ENCODE measurements at places on chromosomes 6 and 20.

DNA sequence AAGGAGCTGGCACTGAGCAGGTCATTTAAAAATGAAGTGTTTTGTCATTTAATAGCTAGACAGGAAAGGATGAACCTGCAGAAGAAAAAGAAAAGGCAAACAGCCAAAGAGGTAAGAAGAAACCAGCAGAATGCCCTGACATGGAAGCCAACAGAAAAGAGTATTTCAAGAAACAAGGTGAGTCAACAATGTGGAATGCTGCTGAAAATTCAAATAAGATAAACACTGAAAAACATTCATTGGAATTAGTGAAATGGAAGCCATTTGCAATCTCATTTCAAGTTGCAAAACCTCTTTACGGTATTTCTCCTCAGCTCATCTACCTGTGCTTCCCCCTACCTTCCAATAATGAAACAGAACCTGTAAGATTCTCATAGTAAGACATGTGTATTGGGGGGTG, 59.6 kb downstream of the RWDD2A start:
- no peak for DNase-seq

GRCh38 chr20:23269954-23270353, 80.6 kb upstream of the NXT1 start:
- no peak for DNase-seq

- DNase-seq: no peak
Observed at GRCh38 chr6:90434094-90434493, 137.5 kb upstream of the BACH2 start.

DNA sequence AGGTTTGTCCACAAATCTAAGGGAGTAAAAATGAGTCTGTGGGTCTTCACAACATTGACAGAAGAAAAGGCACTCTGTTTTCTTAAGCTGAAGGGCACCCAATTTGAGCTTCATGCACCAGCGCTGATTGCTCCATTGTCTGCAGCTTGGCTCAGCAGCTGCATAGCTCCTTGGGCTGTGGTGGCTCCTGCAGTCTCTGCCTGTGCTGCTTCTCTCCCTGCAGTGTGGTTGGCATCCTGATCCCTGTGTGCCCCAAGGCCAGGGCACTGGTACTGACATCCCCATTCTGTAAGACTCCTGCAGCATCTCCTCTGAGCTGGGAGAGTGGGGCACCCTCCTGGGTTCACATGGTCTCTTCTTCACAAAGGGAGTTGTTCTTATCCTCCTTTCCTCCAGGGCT, 83.2 kb upstream of the B3GAT2 start:
- no peak for DNase-seq

DNA sequence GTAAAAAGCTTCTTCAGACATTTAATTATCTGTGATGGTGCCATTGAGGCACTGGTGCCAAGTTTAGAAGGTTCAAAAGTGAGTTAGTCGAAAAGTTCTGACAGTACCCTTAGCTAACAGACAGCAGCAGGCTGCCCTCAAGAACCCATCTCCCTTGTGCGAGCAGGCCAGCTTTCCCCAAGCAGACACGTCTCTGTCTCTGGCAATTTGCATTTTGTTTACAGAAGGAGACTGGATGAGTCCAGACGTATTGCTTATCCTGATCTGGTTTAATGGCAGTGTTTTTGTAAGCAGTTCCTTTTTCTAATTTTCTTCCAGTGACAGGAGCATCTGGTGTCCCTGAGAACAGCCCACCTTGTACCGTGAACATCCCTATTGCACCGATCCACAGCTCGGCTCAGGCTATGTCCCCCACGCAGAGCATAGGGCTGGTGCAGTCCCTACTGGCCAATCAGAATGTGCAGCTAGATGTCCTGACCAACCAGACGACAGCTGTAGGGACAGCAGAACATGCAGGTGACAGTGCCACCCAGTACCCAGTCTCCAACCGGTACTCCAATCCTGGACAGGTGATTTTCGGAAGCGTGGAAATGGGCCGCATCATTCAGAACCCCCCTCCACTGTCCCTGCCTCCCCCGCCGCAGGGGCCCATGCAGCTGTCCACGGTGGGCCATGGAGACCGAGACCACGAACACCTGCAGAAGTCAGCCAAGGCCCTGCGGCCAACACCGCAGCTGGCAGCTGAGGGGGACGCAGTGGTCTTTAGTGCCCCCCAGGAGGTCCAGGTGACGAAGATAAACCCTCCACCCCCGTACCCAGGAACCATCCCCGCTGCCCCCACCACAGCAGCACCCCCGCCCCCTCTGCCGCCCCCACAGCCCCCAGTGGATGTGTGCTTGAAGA, 58.3 kb upstream of the TMEM181 start:
- DNase-seq: no peak

GRCh38 chr20:33091147-33091546, 11.7 kb downstream of the BPIFB4 start:
- no peak for DNase-seq

DNA sequence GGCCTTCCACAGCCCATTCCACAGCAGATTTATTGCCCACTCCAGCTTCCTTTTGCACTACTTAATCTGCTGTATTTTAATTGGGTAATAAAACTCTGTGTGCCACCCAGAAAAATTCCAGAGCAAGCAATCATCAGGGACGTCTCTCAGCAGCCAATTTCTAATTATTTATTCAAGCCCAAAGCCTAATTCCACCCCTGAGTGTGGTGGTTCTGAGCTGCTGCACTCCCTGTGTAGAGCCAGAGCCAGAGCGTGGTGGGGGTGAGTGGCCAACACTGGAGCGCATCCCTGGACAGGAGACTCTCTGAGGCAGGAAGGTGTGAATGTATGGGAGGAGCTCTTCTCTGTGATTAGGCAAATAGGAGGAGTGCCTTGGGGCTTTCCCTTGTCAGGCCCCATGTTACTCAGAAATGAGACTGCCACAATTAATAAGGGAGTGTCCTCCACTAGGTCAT, 66.1 kb downstream of the CD24 start:
- DNase-seq: no peak

DNA sequence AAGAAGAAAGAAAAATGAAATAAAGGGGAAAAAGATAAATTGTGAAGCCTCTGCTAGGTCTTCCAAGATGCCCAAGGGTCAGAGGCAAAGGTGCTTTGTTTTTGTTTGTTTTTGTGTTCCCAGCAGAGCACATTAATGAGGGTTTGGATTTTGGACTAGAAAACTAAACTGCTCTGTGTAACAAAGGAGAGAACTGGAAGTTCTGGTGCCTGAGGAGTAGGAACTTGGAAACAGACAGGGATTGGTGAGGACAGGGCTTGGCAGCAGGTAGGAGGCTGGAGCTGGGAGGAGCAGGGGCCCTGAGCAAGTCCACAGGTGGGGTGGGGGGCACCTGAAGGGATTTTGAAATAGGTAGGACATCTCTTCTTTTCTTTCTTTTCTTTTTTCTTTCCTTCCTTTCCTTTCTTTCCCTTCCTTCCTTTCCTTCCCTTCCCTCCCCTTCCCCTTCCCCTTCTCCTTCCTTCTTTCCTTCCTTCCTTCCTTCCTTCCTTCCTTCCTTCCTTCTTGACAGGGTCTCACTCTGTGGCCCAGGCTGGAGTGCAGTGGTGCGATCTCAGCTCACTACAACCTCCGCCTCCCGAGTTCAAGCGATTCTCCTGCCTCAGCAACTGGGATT, 15.3 kb upstream of the ABRACL start:
- no peak for DNase-seq

DNA sequence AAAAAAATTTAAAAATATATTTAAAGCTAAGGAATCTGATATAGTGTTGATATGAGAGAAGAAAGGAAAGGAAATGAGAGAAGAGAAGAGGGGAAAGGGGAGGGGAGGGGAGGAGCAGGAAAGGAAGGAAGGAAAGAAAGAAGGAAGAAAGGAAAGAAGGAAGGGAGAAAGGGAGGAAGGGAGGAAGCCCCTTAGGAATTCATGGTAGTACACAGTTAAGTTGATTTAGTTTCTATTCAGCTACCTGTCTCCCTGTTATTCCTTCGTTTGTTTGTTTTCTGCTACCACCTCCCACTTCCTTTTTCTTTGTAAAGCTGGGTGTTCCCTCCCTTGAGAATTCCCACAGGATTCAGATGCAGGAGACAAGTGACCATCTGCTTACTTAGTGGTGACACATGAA, 1025.4 kb upstream of the FLRT3 start:
- no peak for DNase-seq

DNA sequence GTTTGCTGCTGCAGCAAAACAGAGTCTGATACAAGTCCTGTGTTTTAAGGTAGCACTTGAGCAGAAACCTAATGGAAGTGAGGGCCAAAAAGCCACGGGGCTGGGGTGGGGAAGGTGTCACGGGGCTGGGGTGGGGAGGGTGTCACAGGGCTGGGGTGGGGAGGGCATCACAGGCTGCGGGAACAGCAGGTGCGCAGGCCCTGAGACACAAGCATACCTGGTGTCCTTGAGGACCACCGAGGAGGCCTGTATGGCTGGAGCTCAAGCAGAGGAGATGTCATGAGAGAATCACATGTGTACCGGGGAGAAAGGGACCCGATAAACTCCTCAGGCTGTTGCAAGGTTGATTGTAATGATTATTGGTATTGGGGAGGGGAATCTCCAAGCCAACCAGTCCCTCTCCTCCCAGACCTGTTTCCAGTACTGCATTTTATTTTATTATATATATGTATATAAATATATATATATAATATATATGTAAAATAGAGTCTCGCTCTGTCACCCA, 13.6 kb upstream of the SPO11 start:
- DNase-seq: no peak

GRCh38 chr20:61621035-61621730, 369.1 kb downstream of the CDH4 start:
- no peak for DNase-seq

GRCh38 chr20:63067721-63068560, 61.2 kb upstream of the BHLHE23 start:
- DNase-seq: no peak

DNA sequence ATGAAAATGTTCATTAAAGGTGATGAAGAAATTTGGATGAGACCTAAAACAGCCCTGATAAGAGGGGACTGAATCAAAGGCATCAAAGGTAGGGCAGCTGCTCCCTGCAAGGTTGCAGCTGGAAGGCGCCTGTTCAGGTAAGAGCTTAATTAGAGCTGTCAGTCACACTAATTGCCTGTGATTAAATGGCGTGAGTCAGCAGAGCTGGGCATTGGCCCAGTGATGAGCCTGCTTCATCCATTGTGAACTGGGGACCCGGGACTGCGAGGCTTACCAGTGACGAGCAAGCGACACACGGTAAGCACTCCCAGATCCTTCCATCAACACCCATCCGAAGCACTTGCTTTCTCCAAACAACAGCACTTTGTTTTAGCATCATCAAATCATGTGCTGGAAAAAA, 621.5 kb upstream of the CDH4 start:
- no peak for DNase-seq

GRCh38 chr20:50320901-50321796, 130.5 kb downstream of the CEBPB start:
- no peak for DNase-seq

- DNase-seq: no peak
Observed at GRCh38 chr6:35626401-35626800, 62.3 kb downstream of the FKBP5 start.

GRCh38 chr6:76275746-76276145, 203.3 kb upstream of the IMPG1 start:
- no peak for DNase-seq

DNA sequence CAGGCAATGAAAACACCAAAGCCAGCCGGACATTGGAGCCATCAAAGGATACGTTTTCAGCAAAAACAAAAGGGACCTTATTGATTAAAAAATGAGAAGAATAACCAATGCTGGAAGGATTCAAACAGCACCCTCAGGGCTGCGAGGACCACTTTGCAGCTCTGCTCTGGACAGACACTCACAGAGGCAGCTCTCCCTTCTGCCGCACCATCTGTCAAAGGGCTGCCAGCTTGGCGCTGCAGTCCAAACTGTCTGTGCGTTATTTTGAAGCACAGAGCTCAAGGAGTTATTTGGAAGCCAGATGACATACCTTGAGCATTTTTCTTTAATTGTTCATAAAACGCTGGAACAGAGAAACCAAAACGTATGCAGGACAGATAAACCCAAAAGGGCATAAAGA, 85.2 kb downstream of the KIF16B start:
- DNase-seq: no peak

GRCh38 chr6:5028921-5029320, 25.1 kb upstream of the RPP40 start:
- no peak for DNase-seq

DNA sequence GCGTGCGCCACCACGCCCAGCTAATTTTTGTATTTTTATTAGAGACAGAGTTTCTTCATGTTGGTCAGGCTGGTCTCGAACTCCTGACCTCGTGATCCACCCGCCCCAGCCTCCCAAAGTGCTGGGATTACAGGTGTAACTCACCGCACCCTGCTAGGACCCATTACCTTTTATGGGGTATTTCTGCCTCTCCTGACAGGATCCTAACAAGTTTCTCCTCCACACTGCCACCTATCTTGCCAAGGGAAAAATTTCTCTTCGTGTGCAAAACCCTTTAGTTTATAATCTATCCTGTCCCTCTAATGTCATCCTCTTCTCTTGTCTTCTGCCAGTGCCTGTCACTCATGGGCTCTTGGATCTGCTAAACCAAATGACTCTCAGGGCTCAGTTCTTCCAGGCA, 1.9 kb downstream of the STMND1 start:
- DNase-seq: no peak

GRCh38 chr6:135145063-135145800, 35.9 kb upstream of the MYB start:
- DNase-seq: no peak

GRCh38 chr6:111230351-111231089, 143.2 kb downstream of the SLC16A10 start:
- DNase-seq: no peak

GRCh38 chr6:16254535-16254934, 16.1 kb downstream of the GMPR start:
- no peak for DNase-seq

- DNase-seq: no peak
Observed at GRCh38 chr6:6851059-6851948, 256.5 kb upstream of the RREB1 start.

- DNase-seq: no peak
Observed at GRCh38 chr6:30149234-30149633, 11.8 kb downstream of the TRIM10 start.

GRCh38 chr6:152170702-152171667, 363.5 kb downstream of the ESR1 start:
- no peak for DNase-seq

GRCh38 chr20:13515796-13516558, 122.8 kb downstream of the TASP1 start:
- no peak for DNase-seq

- DNase-seq: no peak
Observed at GRCh38 chr20:50194831-50195523, 4.3 kb downstream of the CEBPB start.

GRCh38 chr6:15363523-15364400, 117.9 kb downstream of the JARID2 start:
- DNase-seq: no peak

- DNase-seq: no peak
Observed at GRCh38 chr6:157597461-157598312, 216.7 kb downstream of the ZDHHC14 start.

GRCh38 chr6:27312146-27312949, at the start of gene POM121L2:
POM121L2 (minus strand) TSS chr6:27312273; CDS start chr6:27312170, 103 bp downstream.
- DNase-seq: no peak
